ENCODE measurements at places on chromosomes 7 and 10.

GRCh38 chr10:124116771-124117510 lies 23.5 kb upstream of the CHST15 start:
- DNase-seq: no peak

DNA sequence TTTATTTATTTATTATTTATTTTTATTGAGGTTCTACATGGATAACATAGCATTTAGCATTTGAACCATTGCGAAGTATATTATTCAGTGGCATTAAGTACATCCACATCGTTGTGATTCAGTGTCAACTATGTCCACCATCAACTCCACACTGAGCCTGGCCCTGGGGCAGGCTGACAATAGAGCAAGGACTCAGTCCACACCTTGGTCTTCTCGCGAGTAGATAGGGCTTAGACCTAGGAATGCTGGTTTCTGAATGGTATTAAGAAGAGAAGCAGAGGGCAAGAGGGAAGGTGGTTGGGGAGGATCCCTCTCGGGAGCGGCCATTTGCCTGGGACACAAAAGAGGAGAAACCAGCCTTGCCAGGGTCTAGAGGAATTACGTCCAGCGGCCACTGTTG lies 599.2 kb upstream of the MGMT start:
- no peak for DNase-seq

DNA sequence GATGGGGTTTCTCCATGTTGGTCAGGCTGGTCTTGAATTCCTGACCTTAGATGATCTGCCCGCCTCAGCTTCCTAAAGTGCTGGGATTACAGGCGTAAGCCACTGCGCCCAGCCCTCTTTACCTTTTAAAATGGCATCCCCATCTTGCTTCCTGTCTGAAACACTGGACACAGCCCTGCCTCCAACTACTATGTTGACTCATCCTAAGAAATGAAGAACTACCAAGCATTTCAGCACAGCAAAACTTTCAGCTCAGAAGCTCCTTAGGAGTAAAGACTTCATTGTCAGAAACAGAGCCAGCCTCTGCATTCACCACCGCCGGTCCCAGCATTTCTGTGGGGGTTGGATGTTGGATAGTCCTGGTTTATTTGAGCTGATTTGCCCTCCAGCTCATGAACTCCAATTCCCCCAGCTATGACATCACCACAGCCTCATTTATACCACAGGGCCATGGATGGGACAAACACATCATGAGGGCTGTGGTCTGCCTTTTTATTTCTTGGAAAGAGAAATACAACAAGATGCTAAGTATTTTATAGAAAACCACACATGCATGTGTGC lies 123.5 kb downstream of the ADCY1 start:
- DNase-seq: no peak

GRCh38 chr10:58275908-58276307 lies 6.9 kb downstream of the CISD1 start:
- no peak for DNase-seq

DNA sequence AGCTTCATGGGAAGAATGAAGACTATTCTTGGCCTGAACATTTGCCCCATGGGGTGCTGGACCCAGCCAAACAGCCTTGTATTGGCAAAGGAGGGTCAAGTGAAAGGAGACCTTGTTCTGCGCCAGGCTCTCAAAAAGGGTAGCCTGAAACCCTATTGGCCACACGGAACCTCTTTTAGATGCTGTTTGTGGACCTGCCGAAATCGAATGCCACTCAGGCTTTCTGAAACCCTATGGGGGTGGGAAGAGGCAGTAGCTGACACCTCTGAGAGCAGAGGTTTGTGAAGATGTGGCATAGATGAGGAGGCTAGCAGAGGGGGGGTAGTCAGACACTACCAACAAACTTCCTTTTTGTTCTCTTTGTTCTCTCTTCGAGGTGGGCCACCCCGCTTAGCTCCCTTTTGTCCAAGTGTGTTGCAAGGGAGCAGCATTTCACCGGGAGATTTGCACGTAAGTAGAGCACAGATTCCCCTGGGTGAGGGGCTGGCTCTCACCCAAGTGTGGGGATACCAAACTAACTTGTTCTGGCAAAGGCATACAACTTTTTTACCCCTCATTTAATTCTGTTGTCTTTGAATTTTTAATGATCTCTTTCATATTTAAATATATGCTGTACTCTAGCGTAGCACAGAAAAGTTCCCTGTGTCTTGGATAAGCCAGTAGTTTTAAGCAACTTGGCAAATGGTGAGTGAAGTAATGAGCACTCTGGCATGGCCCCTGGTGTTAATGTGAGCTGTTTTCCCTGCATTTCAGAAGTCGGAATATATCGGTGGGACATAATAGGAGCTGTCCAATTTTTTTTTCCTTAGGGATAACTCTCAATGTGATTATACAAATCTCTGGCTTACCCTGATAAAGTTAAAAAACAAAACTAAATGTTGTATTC lies 107.7 kb downstream of the SEPTIN7 start:
- DNase-seq: no peak

- DNase-seq: no peak
Observed at GRCh38 chr7:27590416-27590815, 72.3 kb downstream of the HIBADH start.

DNA sequence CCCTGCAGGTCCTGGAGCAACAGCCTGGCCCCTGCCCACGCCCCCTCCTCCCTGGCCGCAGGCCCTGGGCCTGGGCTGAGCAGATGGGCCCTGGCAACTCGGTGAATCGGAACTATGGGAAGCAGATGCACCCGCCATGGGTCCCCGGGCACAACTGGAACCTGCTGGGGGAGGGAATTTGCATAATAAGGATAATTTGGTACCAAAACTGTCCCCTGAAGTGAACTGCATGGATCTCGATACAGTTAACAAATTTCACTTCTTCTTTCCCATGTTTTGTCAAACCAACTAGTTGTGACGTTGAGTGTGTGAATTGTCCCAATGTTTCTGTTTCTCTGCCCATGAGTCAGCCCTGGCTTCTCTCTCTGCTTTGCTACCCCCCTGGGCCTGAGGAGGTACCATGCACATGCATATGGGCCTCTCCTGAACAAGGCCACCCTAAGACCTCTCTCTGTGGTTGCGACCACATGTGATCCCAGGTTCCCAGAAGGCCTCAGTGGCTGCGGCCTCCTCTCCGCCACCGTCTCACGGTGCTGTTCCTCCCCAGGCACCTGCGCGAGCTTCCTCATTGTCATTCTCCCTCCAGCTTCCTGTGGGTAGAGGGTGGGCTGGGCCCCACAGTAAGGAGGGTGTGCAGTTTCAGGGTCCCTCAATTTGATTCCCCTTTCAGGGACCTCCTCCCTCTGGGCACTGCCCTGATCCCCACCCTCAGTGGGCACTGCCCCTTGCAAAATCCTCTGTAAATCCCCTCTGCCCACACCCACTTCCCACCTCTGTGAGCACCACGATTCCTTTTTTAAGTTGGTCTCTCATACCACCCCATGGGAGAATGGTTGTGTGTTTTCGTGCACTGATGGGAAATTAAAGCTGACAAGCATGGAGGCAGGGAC lies 40.0 kb downstream of the FIGNL1 start:
- DNase-seq: no peak

GRCh38 chr7:92613214-92613613 lies 23.0 kb upstream of the FAM133B start:
- no peak for DNase-seq

GRCh38 chr7:33810356-33810755 lies 95.0 kb upstream of the BMPER start:
- no peak for DNase-seq

DNA sequence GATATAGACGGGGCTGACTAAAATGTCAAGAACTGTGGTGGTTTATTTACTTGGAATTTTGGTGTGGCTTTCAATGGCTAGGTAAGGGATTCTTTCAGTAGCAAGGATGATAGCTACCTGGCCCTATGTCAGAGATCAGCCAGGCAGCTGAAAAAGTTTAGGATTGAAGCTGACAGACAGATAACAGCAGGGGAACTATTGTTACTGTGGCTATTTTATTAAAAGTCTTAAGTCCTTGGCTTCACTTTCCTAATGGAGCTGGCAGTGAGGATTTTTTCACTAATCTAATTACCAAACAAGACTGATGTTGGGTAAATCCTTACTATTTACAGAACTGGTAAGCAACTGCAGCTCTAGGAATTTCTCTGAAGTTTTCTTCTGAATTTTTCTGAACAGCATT lies 72.4 kb upstream of the ANLN start:
- DNase-seq: no peak

DNA sequence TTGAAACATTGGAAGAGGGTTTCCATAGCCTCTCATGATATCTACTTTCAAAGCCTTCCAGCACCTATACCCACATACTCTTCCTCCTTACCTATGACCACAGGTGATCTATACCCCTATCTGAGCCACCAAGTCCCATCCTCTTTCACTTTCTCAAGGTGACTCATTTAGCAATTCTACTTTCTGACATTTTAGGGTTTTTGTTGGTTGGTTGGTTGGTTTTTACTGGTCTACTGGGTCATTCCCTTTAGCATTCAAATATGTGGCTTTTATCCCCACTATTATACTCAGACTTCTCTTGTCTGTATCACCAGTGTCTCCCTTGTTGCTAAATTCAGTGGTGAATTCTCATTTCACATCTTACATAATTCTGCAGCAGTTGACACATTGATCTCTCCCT lies 130.4 kb upstream of the STEAP4 start:
- DNase-seq: no peak

DNA sequence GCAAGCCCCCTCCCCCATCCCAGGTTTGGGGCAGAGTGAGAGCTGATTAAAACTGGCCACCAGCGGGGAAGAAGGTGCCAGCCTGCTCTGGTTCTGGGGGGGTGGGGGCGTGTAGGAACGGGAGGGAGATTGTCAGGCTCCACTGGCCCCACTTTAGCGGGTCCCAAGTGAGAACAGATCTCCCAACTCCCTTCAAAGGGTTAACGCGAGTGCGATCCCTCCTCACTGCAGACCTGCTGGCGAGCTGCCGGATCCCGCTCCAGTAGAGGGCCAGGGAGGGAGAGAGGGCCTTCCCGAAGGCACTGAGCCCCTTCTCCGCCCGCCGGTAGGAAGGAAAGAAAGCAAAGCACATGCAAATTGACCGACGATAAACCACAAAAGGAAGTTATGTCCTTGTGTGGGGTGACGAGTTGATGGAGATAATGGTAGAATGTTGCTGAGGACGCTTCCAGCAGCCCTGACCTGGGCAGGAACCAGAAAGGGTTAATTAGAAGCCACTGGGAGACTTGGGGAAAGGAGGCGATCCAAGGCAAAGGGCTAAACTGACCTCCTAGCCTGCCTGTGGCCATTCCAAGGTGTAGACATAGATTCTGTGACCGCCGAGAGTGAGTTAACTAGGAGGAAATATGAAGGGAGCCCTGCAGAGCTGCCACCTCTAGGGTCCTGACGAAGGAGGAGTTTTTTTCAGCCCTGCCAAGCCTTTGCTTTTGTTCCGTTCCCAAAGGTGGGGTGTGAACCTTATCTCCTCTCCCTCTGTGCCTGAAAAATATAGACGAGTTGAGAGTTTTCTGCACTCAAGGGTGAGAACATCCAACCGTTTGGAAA lies 1.5 kb downstream of the NRG3 start:
- DNase-seq: no peak

GRCh38 chr7:7576344-7576743 lies 9.7 kb downstream of the MIOS start:
- no peak for DNase-seq

DNA sequence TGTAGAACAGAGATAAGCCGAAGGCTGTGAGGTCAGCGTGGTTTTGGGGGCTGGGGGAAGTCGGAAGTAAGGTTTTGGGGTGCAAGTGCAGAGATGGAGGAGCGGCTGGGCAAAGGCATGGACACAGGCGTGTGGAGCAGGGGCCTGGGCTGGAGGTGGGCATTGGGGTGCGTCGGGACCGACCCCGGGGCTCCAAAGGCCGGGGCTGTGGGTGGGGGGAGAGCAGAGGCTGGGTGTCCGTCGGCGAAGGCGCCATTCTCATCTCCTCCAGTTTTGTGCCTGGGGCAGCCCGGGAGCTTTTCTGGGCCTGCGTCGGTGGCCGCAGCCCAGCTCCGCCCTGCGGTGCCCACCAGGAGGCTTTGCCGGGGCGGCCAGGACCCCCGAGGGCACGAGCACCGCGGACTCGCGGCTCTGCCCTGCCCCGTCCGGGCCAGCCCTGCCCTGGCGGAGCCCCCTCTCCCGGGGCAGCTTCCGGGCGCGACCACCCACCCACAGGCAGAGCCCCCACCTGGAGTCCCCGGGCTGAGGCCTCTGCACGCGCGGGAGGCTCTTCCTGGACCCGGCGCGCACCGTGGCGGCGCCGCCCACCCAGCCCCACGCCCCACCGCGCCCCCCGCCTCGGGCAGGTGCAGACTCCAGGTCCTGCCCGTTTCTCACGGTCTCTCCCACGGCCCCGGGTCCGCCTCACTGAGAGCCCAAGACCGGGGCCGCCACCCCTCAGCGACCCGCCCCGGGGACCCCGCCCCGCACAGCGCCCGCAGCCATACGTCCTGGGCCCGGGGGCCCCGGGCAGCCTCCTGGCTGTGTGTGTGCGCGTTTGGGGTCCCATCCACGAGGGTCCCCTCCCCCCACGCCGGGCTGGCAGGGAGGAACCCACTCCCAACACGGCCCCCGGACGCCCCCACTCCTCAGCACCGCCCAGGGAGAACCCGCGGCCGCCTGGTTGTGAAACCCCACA lies 7.7 kb upstream of the SCART1 start:
- DNase-seq: no peak

Measured in cortex of kidney (tissue), 1 donor.